ENCODE measurements at places on chromosomes 5 and 9. TPM values are rescaled to one million over a fixed set of nuclear protein-coding genes. Genes with fewer than 3 reads are reported as not detected.
A peak's percentile ranks its signal among the peaks of the same experiment; 100 is the strongest.

- DNase-seq = no peak
Observed at GRCh38 chr9:136947028-136947891, 2.2 kb downstream of the C8G start.

GRCh38 chr5:92969781-92970237 is 611.2 kb downstream of the NR2F1-AS1 start:
- DNase-seq = no peak

GRCh38 chr9:135990468-135991429 is 29.6 kb upstream of the UBAC1 start:
- peak; percentile 64 for DNase-seq

DNA sequence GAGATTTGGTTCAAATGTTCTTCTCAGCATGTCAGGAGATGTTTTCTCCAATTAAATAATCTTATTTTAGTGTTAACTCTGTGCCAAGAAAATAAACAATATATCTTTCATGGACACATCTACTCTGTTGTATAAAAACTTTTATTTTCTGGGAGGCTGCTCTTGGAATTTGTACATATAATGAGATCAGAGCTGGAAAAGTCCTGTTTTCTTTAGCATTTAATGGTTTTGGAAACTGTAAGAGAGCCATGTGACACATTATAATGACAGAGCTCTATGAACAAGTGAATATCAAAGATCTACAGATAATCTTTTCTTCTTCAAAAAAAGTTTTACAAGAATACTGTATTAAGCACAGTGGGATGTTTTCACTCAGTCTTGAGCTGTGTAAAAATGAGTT is 48.8 kb downstream of the FOXD1 start:
- no peak for DNase-seq

GRCh38 chr5:154271466-154271865 is 80.9 kb downstream of the GALNT10 start:
- DNase-seq = no peak

- no peak for DNase-seq
Observed at GRCh38 chr9:21141427-21141882, at the start of gene IFNW1. IFNW1 (minus strand) TSS chr9:21141832; CDS start chr9:21141570, 262 bp downstream.

DNA sequence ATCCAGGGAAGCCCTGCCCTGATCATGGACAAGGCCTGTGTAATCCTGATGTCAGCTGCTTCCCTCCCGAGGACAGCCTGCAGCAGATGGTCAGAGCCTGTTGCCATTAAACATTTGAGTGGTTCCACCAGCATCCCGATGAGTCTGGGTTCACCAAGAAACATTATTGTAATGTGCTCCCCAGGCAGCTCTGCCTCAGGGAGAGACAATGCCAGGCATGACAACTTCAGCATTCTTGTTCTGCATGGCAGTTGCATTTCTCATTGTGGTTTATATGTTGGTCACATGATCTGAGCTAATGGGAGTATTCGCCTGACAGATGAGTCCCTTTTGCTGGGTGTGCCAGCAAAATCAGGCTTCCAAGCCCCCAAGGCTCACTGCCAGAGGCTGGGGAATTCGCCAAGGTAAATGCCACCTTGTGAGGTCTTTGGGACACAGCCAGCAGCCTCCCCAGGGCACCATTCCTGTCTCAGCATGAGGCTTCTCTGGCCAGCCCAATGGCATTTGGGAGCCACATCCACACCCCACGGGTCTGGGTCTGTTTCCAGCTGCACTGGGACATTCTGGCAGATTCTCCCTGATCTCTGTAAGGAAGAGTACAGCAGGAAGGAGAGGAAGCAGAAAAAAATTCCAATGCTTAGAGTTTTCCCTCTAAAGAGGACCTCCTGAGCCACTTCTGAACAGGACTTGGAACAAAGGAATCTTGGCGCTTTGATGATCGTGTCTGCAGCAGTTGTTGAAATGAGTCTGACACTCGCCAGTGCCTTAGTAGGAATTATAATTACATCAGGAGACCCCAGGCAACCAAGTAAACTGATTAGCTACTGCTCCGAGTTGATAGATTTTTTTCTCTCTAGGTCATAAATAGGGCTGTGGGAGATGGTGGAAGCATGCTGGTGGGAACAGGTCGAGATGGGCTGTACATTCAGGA is 18.7 kb downstream of the KCNIP1 start:
- DNase-seq = no peak

- no peak for DNase-seq
Observed at GRCh38 chr9:69339620-69340019, 14.6 kb downstream of the ENTREP1 start.

- DNase-seq = no peak
Observed at GRCh38 chr9:136368190-136368589, 4.6 kb upstream of the DNLZ start.

DNA sequence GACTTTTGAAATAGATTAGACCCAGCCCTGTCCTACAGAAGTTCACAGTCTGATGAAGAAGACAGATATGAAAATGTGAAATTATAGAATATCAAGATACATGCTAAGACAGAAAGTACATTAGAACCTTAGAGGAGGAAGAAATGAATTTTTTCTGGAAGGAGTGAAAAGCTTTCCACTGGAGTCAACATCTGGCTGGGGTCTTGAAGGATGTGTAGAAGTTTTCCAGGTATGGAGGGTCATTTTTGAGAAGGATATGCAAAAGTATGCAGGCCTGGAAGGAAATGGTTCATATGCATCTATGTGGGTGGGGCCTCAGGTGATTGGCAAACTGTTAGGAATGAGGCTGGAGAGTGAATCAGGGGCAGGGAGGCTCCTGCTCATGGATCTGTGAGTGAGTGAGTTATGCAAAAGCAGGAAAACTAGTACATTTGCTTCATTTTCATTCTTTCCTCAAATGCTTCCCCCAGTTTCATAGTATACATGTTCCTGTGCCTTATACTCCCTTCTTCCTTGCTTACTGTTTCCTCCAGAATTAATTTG is 142.3 kb downstream of the GRIA1 start:
- no peak for DNase-seq

DNA sequence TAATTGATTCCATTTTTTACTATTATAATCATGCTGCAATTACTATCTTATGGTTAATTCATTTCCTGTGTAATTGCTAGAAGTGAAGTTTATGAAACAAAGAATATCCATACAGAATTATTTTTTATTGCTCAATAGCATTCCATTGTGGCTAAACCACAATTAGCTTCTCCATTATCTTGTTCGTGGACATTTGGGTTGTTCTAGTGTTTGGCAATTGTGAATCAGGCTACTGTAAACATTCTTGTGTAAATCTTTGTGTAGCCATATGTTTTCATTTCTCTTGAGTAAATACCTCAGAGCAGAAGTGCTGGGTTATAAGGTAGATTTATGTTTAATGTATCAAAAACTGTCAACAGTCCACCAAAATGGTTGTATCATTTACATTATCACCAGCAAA is 341.1 kb downstream of the MAT2B start:
- DNase-seq = no peak

- DNase-seq = no peak
Observed at GRCh38 chr9:135632841-135633240, 6.5 kb downstream of the GLT6D1 start.

GRCh38 chr5:31944684-31945445 is 229.3 kb downstream of the GOLPH3 start:
- no peak for DNase-seq

DNA sequence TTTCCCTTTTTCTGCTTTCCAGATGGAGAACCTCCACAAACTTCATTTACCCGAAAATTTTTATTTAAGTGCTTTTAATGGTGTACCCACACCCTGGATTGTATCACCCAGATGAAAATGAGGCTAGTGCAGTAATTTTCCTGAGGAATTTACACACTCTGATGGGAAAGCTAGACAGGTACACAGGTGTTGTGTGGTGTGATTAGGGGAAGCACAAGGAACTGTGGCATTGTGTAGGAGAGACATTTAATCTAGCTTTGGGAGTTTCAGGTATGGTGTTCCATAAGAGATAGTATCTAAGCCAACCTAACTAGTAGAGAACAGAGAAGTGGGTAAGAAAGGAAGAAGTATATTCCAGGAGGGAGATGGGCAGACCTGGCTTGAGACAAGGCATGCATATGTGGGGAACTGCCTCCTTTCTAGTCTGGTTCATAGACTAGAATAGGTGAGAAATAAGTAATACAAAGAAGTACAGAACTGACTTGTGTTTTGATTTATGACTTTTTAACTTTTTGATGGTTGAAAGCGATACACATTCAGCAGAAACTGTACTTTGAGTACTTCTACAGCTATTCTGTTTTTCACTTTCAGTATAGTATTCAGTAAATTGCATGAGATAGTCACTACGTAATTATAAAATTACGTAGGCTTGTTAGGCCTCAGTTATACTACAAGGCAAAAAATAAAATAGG is 22.9 kb upstream of the ROPN1L start:
- DNase-seq = no peak

GRCh38 chr5:10030219-10030831 is 219.4 kb downstream of the ATPSCKMT start:
- DNase-seq = no peak

DNA sequence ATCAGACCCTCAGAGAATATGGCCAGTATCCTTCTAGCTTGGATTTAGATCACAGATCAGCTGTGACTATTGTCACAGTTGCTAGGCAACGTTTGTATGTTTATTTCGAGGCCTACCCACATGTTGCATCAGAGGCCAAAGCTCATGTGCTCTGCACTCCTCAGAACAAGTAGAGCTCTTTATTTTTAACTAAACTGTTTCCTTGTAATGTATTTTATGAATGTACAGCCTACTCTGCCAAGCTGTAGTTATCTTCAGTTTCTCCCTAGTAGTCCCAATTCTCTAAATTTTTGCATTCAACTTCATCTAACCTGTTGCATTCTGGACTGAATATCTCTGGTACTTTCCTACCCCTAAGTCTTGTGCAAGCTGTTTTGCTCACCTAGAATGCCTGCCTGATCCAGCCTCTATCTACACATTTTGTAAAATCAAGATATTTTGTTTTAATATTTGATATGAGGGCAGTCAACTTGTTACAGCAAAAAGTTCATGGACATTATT is 52.8 kb downstream of the CAST start:
- peak; percentile 52 for DNase-seq

- DNase-seq = no peak
Observed at GRCh38 chr9:84670138-84671041, 861 bp downstream of the NTRK2 start.

Gene RABEPK
- 16.0 TPM for total RNA-seq

Gene PTGDS
- 55.9 TPM for total RNA-seq

Gene PTGES
- 7.5 TPM for total RNA-seq

Gene RNF183
- not detected for total RNA-seq

Gene HRCT1
- total RNA-seq = not detected

Gene FSD1L
- 1.8 TPM for total RNA-seq

Gene LIX1
- total RNA-seq = 3.9 TPM

Gene CER1
- total RNA-seq = 0.61 TPM

Gene C8G
- total RNA-seq = not detected

Data from uterus (tissue), 4 donors.